Myocyte (in vitro differentiated cells): ENCODE measurements at places on chromosomes 2 and 18. TPM values are rescaled to one million over a fixed set of nuclear protein-coding genes. Genes with fewer than 3 reads are reported as not detected.

POLR1A gene
- total RNA-seq: 26.0 and 34.3 TPM in 2 replicates

PTPRN gene
- total RNA-seq: 0.24 and 0.68 TPM in 2 replicates

EDAR gene
- not detected in 2 replicates for total RNA-seq

RTP5 gene
- 0.08 TPM in 1 of 2 replicates, not detected in the other for total RNA-seq

PROM2 gene
- total RNA-seq: 0.64 and 0.83 TPM in 2 replicates

DNA sequence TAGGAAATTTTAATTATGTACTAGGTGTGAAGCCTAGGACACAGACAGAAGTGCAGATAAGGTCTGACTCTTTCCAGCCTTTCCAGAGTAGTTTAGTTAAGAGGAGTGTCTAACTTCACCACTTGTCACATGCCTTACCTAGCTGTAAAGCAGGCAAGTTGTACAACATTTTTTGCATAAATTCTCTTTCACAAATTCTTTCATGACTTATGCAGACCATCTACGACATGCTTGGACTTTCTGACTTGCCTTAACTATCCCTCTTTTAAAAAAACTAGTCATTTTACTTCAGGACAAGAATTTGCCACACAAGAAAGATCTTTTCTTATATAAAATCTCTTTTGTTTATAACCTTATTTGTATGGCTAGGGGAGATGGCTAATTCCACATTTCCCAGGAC is 1273.6 kb upstream of the SLC39A10 start:
- peak; percentile 10 for DNase-seq

DNA sequence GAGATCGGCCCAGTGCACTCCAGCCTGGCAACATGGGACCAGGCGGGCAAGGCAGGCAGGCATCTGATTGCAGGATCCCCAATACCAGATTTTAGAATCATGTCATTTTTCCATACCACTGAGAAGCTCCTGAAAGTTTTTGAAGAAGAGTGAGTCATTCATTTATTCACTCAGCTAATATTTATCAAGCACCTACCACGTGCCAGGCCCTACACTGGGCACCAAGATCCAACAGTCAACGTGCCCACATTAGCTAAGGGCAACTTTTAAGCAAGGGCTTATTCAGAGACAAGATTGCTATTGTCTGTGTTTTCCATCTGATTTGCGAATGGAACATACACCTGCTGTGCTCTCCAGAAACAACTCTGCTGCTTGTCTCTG is 126.8 kb upstream of the LGALSL start:
- no peak for DNase-seq

DNA sequence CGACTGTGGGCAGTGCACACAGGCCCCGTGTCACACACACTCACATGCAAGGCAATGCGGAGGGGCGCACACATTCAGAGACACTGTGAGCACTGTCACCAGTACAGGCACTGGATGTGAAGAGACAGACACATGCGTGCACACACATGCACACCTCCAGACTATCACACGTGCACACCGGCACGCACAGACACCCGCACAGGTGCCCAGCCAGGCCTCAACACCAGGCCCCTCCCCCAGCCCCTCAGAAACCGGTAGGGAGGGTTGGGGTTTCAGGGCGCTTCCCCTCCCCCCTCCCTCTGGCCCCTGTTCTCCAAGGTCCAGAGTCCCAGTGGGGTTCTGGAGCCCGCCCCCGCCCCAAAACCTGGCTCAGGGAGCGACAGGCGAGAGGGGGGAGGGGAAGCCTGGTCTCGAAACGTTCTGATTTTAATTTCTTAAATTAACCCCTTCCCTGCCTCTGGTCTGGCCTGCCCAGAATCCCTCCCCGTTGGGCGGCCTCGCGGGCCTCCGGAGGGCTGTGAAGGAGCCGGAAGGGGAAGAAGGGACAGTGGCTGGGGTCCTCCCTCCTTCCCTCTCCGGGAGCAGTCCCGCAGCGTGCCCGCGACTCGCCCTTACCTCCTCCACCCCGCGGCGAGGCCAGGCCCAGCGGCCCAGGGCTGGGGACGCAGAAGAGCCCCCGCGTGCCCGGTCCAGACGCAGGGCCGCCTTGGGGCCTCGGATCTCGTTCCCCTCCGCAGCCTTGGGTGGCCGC is 558 bp downstream of the FBXO41 start:
- DNase-seq: no peak

DNA sequence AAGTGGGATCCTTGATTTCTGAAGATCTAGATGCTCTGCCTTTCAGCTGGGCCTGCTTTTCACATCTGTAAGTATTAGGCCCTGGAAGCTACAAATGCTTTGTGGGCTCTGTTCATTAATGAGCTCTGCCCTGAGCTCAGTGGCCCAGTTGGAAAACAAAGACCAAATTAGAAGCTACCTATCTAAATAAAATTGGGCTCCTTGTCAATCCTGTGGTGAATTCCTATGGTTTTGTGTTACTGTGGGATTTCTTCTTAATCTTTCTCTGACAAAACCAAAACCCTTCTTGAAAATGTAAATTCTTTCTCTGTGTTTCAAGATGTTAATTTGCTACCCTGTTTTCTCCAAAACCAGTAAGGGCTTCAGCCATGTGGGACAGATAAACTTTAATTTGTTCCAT is 219.0 kb upstream of the HS6ST1 start:
- no peak for DNase-seq

- DNase-seq: no peak
Observed at GRCh38 chr2:15034860-15035259, 402.3 kb downstream of the LRATD1 start.

- DNase-seq: no peak
Observed at GRCh38 chr2:42368817-42369531, 8.0 kb upstream of the COX7A2L start.

- DNase-seq: no peak
Observed at GRCh38 chr2:205857520-205858237, 175.4 kb downstream of the NRP2 start.

- no peak for DNase-seq
Observed at GRCh38 chr2:133496501-133497269, 71.6 kb downstream of the NCKAP5 start.

DNA sequence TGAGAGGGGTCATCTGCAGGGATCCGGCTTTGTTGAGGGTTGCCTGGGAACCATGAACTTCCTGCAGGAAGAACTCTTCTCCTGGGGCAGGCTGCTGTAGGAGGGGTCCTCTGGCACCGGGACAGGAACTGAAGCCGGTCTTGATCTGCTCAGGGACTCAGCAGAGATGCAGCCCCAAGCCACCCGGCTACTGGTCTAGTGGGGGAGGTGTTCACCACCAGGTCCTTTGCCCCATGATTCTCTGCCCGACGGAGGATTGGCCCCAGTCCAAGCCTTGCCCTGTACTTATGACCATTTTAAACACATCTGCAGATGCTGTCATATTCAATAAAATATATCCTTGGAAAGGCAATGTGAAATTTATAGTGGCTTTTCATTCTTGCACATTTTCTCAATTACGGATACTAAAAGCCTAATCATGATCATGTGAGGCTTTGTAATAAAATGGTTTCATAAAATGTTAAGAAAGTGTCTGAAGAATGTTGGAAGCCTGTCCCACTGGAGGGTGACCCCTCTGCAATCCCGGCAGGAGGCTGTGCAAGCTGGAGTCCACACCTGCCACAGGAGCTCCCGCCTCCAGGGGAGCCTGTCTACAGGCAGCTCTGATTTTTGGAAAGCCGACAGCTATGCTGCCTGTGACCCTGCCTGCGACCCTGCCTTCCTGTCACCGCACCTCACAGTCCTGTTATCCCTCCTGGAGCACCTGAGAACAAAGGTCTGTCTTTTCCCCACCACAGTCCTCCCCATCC is 98.8 kb upstream of the TAF1B start:
- DNase-seq: no peak
